ENCODE measurements at places on chromosomes 4 and X. TPM values are rescaled to one million over a fixed set of nuclear protein-coding genes. Genes with fewer than 3 reads are reported as not detected.

Gene CLGN
- 0.10 TPM for total RNA-seq

Gene GLRA3
- not detected for total RNA-seq

Gene RXFP1
- not detected for total RNA-seq

Gene AMTN
- not detected for total RNA-seq

Gene SHROOM4
- not detected for total RNA-seq

Gene CFP
- 4.4 TPM for total RNA-seq

Measured in activated CD4-positive, alpha-beta memory T cell treated with anti-CD3 and anti-CD28 coated beads for 36 hours (primary cell).